ENCODE measurements at places on chromosomes 4 and X.
A peak's percentile ranks its signal among the peaks of the same experiment; 100 is the strongest.

- DNase-seq: no peak
These were observed 15.0 kb upstream of the ARSF start for GRCh38 chrX:3026074-3026815.

GRCh38 chr4:13933191-13933590 lies 305.7 kb upstream of the BOD1L1 start:
- no peak for DNase-seq

GRCh38 chr4:156242390-156242789 lies 288.7 kb upstream of the CTSO start:
- no peak for DNase-seq

GRCh38 chr4:148831945-148832344 lies 389.7 kb upstream of the NR3C2 start:
- peak; percentile 92 for DNase-seq

DNA sequence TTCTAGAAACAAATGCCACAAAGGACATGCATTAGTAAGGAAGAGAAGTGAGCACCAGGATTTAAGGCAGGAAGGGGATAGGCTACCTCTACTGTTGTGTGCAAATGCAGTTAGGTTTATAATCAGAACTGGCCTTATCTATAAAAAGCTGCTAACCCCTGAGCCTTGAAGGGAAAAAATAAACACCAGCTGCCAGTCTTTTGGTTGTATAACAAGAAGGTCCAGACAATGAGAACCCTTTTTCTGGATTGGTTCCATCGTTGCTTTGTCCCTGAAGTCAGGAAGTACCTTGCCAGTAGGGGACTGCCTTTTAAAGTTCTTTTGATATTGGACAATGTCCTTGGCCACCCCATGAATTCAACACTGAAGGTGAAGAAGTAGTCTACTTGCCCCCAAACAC lies 126.7 kb upstream of the OTUD4 start:
- DNase-seq: no peak

- no peak for DNase-seq
These were observed 23.2 kb upstream of the RASL11B start for GRCh38 chr4:52838729-52839586.

- no peak for DNase-seq
These were observed 43.7 kb downstream of the ANTXR2 start for GRCh38 chr4:80029364-80029763.

- no peak for DNase-seq
These were observed 778.4 kb upstream of the FRG1 start for GRCh38 chr4:189162073-189162789.

GRCh38 chrX:140799216-140799615 lies 89.7 kb downstream of the LINC00632 start:
- DNase-seq: no peak

DNA sequence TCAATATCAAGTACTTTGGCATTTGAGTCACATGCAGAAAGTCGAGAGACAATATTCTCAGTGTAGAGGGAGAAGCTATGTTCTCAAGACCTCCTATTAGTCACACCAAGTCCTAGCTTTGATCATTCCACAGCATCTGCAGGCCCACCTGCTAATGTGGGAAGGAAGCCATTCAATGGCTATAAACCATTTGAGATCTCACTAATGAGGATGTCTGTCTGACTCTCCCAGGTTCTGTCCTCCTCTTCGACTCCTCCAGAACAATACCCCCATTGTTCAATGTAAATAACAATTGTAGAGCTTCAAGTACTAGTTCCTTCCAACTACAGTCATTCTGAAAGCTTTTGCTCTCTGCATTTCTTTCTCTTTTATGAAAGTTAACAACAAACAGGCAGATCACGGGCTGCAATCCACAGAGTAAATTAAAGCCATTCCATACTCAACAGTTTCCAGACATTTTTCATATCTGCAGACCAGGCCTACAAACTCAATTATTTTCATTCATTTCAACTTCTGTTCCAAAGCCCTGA lies 140.2 kb upstream of the EDNRA start:
- no peak for DNase-seq

DNA sequence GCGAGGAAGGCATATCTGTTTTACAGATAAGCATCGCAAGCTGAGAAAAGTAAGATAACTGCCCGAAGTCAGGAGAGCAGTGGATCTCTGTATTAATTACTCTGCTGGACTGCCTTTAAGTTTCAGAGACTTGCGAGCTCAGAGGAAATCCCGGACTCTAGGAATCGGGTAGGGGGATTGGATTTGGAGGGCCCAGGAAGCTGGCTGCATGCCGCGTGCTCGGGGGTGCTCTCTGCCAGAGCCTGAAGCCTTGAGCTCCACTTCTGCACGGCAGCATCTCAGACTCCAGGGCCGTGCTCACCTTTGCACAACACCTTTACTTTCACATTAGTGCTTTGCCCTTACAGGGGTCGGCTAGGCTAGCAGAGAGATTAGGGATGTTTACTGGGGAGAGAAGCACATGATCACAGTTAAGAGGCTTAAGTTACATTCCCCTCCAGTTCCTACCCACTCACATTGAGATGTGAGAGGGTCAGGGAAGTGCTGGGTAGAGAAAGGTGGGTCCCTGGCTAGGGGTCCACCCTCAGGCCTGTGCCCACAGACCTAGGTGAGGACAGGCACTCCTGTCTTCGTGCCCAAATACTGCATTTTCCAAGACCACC lies 57.0 kb downstream of the TRIML1 start:
- no peak for DNase-seq

DNA sequence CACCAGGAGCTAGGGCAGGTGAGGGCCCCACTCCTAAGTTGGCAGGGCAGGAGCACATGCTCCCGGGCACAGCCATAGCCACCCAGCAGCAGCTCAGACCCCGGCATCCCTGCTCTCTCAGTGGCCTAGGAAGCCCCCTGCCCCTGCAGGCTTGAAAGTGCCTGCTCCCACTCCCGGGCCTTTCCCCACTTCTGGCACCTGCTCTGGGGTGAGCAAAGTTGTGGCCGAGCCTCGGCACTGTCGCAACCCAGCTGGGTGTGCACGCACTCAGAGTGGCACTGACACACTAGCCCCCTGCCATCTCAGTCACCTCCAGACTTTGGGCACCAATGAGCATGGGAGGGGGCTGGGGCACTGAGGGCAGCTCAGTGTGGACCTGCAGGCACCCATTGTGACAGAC lies 60.8 kb upstream of the CDKN2AIP start:
- no peak for DNase-seq

DNA sequence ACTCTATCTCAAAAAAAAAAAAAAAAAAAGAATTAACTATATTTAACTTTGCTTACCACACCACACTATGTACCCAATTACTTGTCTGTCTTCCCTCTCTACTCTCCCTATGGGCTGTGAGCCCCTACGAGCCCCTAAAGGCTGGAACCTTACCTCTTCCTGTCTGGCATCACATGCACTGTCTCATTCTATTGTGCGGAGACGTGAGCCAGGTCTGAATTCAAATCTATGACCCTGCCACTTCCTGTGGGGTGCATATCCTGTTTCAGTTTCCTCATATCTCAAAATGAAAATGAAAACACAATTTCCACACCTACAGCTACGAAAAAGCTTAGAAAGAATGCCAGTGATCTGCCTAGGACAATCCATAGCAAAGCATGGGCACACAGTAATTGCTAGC lies 42.9 kb upstream of the HS3ST1 start:
- DNase-seq: peak; percentile 33

DNA sequence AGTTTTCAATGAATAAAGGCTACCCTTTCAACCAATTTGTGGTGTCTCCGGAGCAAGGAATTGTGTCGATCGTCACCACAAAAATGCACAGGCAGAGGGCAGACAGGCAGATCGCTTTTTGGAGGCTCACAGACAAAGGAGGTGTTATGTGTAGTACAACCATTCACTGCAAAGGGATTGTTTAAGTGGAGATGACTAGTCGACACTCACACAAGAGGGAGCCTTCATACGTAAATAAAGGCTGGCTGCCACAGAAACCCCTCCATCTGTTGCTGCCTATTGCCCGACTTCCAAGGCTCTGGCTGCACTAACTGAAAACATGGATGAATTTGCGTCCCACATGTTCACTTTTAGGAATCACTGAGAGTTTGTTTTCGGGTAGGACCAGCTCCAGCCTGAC lies 281.1 kb downstream of the NKX6-1 start:
- DNase-seq: no peak

DNA sequence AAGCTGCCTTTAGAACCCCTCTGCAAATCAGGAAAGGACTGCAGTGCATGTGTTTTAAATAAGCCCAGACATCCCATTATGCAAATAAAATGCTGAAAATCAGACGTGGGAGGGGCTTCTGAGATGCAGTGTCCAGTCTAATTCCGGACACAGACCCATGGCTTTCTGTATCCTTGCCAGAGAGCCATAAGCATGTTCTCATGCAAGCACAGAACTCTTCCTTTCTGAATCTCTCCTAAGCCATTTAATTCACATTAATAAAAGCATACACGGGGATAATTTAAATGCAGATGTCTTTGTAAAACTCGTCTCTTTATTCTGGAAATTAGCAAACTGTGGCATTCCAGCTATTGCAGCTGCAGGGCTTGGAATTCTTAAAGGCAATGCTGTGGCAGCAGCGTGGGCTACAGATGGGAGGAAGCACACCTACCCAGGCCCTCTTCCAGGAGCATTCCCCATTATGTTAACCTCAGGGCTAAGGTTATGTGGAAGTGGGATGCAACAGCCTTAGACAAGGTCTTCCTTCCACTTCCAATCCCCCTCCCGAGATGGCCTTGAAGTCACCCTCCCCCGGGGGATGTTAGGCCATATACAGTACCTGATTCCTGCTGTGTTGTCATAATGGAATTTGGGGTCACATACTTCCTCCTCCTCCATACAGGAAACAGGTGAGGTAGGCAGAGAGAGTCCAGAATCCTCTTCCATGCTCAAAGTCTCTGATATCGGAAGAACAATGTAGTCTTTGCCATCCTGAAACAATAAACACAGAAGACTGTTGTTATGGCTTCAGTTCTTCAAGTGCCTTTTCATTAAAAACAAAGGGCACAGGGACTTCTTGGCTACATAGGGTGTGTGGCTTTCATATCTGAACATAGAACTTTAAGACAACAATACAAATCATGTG lies 38.1 kb downstream of the KDR start:
- no peak for DNase-seq

- peak; percentile 49 for DNase-seq
These were observed 21.7 kb upstream of the ATXN3L start for GRCh38 chrX:13341491-13342101.

DNA sequence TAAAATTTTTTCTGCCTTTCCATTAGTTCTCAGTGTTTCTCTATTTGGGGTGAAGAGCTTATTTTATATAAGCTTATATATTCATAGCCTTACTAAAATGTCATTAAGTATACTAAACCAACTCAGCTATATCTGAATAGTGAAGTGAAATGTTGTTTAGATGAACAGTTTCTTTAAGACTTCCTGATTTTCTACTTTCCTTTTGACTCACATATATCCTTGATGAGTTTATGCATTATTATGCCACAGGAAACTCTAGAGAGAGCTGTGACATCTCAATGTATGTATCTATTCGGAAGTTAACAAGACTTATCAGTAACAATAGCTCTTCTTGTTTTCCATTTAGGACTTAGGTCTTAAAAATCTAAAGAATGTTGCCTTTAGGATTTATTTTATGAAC lies 1491.8 kb upstream of the IGFBP7 start:
- no peak for DNase-seq

- DNase-seq: no peak
These were observed 23.4 kb downstream of the USP9X start for GRCh38 chrX:41108463-41109205.

DNA sequence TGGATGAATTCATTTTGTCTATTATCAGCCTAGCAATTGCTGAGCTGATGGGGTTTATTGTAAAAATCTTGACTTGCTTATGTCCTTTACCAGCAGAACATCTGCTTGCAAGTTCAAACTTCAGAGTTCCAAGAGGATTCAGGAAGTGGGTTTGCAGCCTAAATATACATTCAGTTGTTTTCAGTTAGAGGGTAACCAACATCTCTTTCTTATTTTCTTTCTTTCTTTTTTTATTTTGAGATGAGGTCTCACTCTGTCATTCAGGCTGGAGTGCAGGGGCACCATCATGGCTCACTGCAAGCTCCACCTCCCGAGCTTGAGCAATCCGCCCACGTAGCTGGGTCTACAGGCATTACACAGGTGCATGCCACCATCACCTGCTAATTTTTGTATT lies 31.4 kb upstream of the FHL1 start:
- DNase-seq: no peak

DNA sequence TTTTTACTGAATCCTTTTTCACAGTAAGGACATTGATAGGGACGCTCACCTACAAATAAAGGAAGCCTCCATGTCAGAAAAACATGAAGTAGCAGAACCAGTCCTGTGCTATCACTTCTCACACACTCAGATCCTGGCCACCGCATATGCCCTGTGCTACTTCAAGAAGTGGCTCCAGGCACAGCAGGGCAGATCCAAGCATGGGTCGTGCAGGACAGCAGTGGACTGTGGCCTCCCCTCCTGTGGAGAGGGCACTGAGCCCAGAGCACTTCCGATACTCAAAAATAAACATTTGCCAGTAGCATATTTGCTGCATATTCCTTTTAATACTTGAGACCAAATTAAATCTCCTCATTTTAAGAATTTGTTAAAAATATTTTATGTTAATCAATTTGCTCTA lies 167.9 kb downstream of the PRDM5 start:
- no peak for DNase-seq

- peak; percentile 55 for DNase-seq
These were observed 280.8 kb upstream of the NOCT start for GRCh38 chr4:138734746-138735145.

- DNase-seq: no peak
These were observed 76.5 kb upstream of the LSM6 start for GRCh38 chr4:146098978-146099377.

GRCh38 chr4:140208921-140209320 lies 54.9 kb upstream of the MAML3 start:
- DNase-seq: no peak

- DNase-seq: no peak
These were observed 367.9 kb upstream of the SLIT2 start for GRCh38 chr4:19883841-19884240.

DNA sequence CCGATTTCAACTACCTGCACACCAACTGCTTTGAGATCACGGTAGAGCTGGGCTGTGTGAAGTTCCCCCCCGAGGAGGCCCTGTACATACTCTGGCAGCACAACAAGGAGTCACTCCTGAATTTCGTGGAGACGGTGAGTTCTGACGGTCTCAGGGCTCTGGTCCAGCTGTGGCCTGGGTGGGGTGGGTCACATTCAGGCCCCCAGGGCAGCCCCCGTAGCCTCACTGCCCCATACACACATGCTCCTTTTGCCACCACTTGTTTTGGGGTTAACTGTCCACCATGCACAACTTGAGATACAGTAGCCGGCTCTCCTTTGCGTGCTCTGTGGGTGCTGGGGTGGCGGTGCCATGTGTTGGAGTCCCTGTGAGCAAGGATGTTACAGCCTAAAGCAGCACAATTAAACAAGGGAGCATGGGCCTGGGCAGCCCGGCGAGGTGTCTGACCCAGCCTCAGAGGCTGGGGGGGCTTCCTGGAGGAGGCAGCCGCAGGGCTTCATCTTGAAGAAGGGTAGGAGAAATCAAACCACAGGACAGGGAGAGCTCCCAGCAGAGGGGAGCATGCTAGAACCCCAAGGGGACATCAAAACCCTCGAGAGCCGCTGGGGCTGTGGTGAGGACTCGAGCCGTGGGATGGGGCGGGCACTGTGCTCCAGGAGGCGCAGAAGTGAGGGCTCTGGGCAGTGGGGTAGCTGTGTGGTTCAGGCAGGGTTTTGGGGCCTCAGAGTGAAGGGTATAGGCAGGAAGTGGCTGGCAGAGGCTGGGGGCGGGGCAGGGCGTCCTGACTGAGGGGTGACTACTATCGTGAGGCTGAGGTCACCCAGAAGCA lies 22.0 kb downstream of the CPZ start:
- no peak for DNase-seq

- no peak for DNase-seq
These were observed 138.3 kb downstream of the PCDH18 start for GRCh38 chr4:137394018-137394417.
